ENCODE measurements at places on chromosomes 3 and 15.

- no peaks in the 10 kb centered on the region for H3K36me3 ChIP-seq
- peak overlapping the region; percentile 1 for H3K4me3 ChIP-seq
- peaks cover 13% of the 10 kb centered on the region for H3K4me1 ChIP-seq
- no peak for DNase-seq
Measured at GRCh38 chr15:69114331-69114928, 46.0 kb upstream of the GLCE start.

GRCh38 chr3:134323966-134324962 is 50.0 kb downstream of the AMOTL2 start:
- H3K4me1 ChIP-seq = no peaks in the 10 kb centered on the region
- peaks cover 7% of the 10 kb centered on the region for H3K27me3 ChIP-seq
- H3K27ac ChIP-seq = no peak overlapping the region
- DNase-seq = no peak
- H3K36me3 ChIP-seq = no peaks in the 10 kb centered on the region
- no peak overlapping the region for H3K4me3 ChIP-seq

DNA sequence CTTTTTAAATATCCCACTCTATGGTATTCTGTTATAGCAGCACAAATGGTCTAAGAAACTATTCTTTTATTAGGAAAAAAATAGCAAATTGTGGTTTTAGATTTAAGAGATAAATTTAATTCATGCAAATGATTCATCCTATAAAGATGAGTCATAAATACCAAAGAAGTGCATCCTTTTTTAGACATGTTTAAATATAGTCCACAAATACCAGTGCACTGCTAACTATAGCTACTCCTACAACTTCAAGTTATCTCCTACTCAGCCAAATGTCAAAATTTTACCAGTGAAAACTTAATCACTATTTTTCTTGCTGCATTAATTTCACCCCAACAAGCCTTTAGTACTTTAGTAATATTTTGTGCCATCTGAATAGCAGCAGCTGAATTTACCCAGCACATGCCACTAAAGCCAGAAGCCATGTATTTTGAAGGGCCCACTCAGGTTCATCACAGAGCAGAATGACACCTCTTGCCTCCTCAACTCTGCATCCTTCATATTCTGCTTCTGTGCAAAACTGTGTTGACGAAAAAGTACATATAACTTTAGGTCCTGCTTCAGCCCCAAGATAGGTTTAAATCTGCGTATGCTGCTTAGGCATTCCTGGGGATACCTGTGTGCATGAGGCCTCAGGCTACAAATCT is 24.9 kb downstream of the CX3CR1 start:
- DNase-seq = no peak
- H3K27ac ChIP-seq = no peak overlapping the region
- peak overlapping the region; percentile 66 for H3K4me3 ChIP-seq
- H3K27me3 ChIP-seq = peaks cover 17% of the 10 kb centered on the region

GRCh38 chr3:100503448-100503847 is 11.0 kb downstream of the TMEM45A start:
- no peaks in the 10 kb centered on the region for H3K36me3 ChIP-seq
- no peak overlapping the region for H3K27ac ChIP-seq
- no peaks in the 10 kb centered on the region for H3K4me1 ChIP-seq
- no peak overlapping the region for H3K4me3 ChIP-seq
- peaks cover 33% of the 10 kb centered on the region for H3K27me3 ChIP-seq

DNA sequence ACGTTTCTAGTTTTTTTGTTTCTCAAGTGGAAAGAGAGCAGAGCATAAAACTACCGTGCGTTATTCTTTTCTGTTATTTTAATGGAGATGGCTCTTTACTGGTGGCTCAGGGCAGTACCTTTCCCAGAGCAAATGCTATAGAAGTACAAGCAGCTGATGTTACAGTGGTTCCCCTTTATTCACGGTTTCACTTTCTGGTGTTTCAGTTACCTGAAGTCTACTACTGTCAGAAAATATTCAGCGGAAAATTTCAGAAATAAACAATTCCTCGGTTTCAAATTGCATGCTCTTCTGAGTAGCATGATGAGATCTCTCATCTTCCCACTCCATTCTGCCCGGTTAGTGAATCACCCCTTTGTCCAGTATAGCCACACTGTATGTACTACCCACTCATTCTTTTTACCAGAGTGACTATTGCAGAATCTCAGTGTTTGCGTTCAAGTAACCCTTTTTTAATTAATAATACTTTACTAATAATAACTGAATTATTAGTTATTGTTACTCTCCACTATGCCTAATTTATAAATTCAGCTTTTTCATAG is 597.5 kb upstream of the ROBO2 start:
- no peak for DNase-seq
- H3K4me1 ChIP-seq = no peaks in the 10 kb centered on the region
- no peaks in the 10 kb centered on the region for H3K27me3 ChIP-seq
- H3K4me3 ChIP-seq = no peak overlapping the region

DNA sequence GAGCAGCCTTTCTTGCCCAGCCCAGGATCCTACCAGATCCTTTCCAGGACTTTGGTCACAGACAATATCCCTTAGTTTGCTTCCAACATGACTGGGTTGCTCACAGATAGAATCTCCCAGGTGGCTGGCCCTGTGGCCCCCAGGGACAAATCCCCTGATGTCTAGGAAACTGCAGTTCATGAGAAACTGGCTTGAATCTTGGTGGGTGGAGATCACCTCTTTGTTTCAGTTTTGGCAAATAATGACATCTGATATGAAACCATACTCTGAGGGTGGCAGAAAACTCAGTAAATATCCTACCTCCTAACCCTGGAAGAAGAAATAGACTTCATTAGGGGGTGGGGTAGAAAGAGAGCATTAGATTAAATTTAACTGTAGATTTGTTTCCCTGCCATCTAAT is 44.1 kb upstream of the PFN2 start:
- H3K27ac ChIP-seq = no peak overlapping the region
- H3K36me3 ChIP-seq = no peaks in the 10 kb centered on the region
- no peaks in the 10 kb centered on the region for H3K4me1 ChIP-seq

DNA sequence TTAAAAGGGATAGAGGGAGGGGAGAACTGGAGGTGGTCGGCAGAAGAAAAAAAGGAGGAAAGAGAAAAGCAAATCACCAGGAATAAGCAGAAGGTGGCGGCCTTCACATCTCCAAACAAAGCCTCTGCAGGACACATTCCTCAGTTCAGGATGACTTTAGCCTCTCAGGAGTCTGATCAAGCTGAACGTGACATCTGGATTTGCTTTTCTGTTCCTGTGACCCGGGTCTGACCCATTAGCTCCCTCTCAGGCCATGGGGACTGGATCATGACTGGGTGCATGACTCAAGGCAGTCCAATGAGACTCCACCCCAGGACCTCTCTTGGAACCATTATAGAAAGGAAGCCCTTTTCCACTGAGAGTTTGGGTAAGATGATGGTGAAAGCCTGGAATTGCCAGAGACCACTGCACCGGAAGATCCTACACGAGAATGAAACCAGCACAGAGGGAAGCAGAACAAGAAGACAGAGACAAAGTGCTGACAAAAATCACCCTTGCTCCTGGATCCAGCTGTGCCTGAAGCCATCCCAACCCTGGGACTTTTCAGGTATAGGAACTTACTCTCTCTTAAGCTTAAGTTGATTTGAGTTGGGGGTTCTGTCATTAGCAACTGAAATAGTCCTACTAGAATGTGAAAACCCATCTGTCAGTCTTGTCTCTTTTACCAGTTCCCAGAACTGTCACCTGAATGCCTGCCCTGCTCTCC is 45.4 kb upstream of the RAD18 start:
- no peaks in the 10 kb centered on the region for H3K36me3 ChIP-seq
- no peak for DNase-seq
- H3K27ac ChIP-seq = no peak overlapping the region
- peaks cover 9% of the 10 kb centered on the region for H3K4me1 ChIP-seq
- H3K27me3 ChIP-seq = no peaks in the 10 kb centered on the region

DNA sequence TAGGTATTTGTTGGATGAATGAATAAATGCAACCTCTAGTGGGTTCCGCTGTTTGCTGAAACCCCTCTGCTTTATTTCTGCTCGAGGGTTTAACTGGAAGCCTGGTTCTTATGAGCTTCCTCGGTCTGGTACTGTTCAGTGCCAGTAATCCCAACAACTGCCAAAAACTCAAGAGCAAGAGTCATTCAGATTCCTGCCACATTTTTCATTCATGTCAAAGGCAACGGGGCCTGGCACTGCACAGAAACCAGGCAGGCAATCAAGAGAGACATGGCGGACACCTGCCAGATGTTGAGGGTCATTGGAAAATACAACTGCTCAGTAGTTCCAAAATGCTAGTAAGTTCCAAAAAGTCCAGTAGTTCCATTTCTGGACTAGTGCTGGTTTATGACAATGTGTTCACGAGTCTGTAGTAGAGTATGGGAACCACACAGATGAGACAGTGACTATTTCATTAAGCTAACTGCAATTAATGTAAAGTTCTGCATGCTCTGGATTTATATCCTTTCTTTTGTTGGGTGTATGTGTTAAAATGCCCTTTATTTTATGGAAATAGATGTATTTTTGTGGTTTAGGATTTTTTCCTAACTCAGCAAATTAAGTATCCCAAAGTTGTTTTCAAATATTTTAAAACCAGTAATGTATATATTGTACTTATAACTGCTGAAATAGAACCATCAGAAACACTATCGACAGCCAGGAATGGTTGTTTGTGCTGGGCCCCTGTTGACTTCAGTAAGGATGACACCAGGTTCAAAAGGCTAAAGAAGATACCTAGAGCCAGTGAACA is 22.7 kb upstream of the TMEM41A start:
- no peaks in the 10 kb centered on the region for H3K36me3 ChIP-seq
- peaks cover 31% of the 10 kb centered on the region for H3K27me3 ChIP-seq
- no peaks in the 10 kb centered on the region for H3K4me1 ChIP-seq
- no peak overlapping the region for H3K27ac ChIP-seq

DNA sequence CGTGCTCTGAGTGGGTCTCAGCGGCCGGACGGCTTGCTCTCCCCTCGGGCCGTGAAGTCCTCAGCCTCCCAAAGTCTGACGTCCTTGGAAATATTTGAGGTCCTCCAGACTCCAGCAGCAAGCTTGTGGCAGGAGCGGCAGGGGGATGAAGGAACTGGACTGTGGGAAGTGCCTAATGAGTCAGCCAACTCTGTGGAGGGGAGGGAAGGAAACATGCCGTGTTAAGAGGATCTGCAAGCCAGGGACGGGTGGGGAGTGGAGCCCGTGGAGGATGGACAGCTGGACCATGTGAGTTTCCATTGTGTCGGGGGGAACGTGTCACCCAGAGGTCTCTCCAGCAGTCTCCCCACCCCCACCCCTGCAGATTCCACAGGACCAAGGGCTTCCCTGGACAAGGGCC is 39.4 kb upstream of the IDH2 start:
- H3K27ac ChIP-seq = no peak overlapping the region
- no peak for DNase-seq
- H3K4me1 ChIP-seq = peaks cover 26% of the 10 kb centered on the region
- peak overlapping the region; percentile 25 for H3K4me3 ChIP-seq
- peaks cover 1% of the 10 kb centered on the region for H3K36me3 ChIP-seq
- H3K27me3 ChIP-seq = no peaks in the 10 kb centered on the region

GRCh38 chr15:74800559-74801094 is 12.0 kb upstream of the LMAN1L start:
- H3K36me3 ChIP-seq = peaks cover 5% of the 10 kb centered on the region
- no peaks in the 10 kb centered on the region for H3K27me3 ChIP-seq
- peak overlapping the region; percentile 80 for H3K27ac ChIP-seq
- H3K4me1 ChIP-seq = peaks cover 43% of the 10 kb centered on the region
- no peak for DNase-seq

DNA sequence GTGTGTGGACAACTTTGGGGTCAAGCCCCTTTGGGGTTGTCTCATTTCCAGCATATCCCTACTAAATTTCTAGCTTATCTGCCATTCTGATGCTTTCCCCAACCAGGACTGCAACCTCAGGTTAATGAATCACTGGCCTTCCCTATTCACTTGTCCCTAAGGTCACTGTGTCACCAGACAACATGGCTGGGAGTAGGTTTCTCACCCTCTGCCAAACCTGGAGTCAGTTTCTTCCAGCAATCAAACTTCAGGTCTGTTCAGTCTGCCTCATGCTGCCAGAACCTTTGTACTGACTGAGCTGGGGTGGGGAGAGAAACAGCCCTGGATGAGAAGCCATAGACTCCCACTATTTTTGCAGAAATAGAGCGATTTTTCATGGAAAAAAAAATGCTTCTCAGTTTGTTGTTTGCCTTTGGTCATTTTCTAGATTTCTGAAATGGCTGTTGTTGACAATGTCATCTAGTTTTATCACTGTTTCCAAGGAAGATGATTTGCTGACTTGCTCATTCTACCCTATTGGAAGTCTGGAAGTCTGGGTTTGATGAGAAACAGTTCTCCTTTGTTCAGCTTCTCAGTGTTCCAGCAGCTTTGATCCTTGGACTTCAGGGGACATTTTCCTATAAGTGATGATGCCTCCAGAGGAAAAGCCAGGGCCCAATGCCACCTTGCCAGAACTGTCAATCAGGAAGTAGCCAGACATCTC is 74.8 kb upstream of the IL12A start:
- H3K27ac ChIP-seq = no peak overlapping the region
- H3K4me1 ChIP-seq = peaks cover 11% of the 10 kb centered on the region
- H3K36me3 ChIP-seq = no peaks in the 10 kb centered on the region
- no peak overlapping the region for H3K4me3 ChIP-seq
- peaks cover 7% of the 10 kb centered on the region for H3K27me3 ChIP-seq
- no peak for DNase-seq

DNA sequence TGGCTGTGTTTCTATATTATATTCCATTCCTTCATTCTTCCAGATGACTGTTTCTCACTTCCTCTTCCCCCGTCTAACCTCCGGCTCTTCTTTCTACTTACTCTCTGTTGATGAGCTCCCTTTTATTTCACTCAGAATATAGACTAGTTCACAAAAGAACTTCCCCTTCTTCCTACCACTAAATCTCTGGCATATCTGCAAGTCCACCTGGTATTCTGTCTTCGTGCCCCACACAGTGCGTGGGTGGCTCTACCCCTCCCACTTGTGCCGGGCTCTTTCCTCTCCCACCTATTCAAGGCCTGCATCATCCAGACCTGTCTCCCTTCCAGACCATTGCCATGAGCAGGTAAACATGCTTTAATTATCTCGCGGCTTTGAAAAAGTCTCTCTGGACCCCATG is 73.0 kb downstream of the SCN10A start:
- H3K27me3 ChIP-seq = peaks cover 17% of the 10 kb centered on the region
- H3K4me3 ChIP-seq = no peak overlapping the region
- no peak for DNase-seq
- H3K4me1 ChIP-seq = no peaks in the 10 kb centered on the region
- H3K36me3 ChIP-seq = no peaks in the 10 kb centered on the region
